ENCODE measurements at places on chromosomes 2 and 18. TPM values are rescaled to one million over a fixed set of nuclear protein-coding genes. Genes with fewer than 3 reads are reported as not detected.

The AMER3 gene
- 11.8 TPM for total RNA-seq

The ATG9A gene
- 46.7 TPM for total RNA-seq

The FSIP2 gene
- total RNA-seq: 5.5 TPM

The CDK15 gene
- 1.7 TPM for total RNA-seq

The RNF144A gene
- 52.6 TPM for total RNA-seq

The CFAP65 gene
- total RNA-seq: not detected

The CCDC178 gene
- total RNA-seq: 3.1 TPM

The DUSP11 gene
- total RNA-seq: 42.8 TPM

The TEKT4 gene
- 0.22 TPM for total RNA-seq
